ENCODE measurements at places on chromosomes 11 and 22.

DNA sequence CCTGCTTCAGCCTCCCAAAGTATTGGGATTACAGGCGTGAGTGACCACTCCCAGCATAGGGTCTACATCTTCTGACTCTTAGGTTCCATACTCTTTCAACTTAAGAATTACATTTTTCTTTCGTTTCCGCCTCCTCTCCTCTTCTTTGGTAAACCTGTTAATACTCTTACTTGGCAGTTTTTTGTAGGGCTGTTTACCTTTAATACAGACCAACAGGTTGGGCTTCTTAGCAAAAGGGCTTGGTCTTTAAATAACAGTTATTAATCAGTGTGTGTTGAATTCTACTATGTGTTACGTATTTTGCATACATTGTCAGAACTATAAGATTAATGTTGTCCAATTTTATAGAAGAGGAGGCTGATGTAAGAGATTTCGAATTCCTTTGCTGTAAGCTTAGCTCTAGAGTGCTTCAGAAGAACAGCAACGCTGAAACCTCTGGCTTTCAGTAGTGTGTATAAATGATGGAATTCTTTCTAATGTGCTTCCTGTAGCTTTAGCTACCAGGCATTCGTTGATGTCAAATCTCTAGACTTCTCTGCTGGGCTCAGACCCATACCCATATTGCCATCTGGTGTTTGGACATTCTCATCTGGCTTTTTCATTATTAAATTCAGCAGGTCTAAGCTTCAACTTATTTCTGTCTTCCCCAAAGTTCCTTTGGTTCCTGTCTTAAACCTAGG lies 3.1 kb downstream of the FDX1 start:
- DNase-seq, result no peak

DNA sequence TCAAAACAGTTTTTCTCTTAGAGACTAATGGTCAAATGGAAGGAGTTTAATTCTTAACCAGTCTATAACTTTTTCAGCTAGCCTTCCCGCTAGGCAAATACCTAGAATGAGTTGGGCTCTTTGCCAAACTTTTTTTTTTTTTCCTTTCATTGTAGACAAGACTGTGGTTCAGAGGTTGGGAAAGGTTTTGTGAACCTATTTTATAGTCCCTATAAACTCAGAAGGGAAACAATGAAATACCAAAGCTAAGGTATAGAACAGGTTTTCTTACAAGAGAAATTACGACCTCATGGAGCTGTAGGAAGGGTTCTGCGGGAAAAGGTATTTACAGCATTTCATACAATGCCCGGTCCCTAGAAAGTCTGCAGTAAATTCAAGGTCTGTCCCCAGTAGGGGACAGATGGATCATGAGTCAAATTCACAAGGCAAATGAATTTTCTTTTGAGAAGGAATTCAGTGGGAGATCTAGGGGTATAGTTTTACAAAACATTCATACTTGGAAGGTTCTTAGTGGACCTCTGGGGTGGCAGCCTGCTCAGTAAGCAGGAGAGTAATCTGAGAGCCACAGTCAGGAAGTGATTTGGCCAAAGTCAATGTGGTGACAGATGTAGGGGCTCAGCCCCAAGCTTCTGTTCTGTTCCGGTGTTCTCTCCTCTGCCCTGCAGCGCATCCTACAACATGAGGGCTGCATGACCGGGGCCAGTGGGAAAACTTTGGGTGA lies 146.8 kb downstream of the DBX1 start:
- DNase-seq, result no peak

- DNase-seq, result no peak
These were observed 801 bp downstream of the SESN3 start for GRCh38 chr11:95229993-95230809.

GRCh38 chr11:15216678-15217077 lies 102.0 kb downstream of the INSC start:
- DNase-seq, result no peak

DNA sequence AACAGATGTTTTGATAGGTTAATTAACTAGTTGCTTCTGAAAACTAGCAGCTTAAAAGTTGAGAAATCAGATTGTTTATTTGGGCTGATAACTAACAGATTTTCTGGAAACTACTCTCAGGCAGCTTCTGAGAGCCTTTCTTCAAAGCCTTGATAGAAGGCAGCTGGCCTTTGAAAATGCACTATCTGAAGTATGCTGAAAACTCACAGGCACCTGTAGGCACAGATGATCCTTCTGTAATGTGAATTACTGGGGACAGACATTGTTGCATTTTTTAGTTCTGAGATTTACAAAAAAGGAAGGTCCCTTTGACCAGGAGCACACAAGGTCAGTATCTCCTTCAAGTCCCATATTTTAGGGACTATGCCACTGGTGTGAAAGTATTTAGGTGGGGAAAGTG lies 460.8 kb upstream of the CNTN5 start:
- no peak for DNase-seq

DNA sequence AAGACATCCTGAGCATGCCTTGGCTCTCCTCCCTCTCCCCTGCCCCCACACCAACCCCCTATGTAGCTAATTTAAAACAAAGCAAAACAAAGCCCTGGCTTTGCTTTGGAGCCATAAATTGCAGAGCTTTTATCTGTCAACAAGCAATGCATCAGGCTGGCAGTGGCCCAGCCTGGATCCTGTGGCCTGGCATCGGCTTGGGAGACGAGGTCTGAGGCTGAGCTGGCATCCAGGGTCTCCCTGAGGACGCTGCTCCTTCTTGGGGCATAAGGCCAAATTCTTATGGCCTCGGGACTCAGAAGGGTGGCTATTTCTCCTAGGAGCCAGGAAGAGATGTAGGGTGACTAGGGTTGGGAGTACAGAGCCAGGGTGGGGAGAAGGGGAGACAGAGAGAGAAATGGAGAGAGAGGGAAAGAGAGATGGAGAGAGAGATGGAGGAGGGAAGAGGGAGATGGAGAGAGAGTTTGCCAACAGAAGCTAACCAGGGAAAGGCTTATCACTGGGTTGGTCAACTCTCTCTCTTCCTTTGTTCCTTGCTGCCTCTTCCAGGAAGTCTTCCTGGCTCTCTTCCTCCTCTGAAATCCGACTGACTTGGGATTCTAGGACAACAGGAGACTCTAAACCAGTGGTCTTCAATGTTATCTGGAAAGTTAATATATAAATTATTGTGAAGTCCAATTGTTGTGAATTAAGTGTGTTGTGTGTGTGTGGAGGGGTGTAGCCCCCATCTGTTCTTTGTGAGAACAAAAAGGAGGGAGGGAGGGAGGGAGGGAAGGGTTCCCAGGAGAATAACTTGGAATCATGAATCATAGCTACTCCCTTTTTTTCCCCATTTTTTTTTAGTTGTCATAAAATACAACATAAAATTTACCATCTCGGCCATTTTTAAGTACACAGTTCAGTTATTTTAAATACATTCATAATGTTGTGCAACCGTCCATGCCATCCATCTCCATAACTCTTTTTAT lies 29.1 kb downstream of the TSPAN18 start:
- no peak for DNase-seq

GRCh38 chr22:25453557-25453956 lies 110.9 kb upstream of the GRK3 start:
- DNase-seq, result no peak

All from esophagus squamous epithelium (tissue), 5 donors.